ENCODE measurements at places on chromosomes 2 and 18.

- DNase-seq = no peak
These were observed 1.7 kb downstream of the MAPRE3 start for GRCh38 chr2:26971911-26972786.

GRCh38 chr18:49677762-49678413 is 116.0 kb downstream of the LIPG start:
- no peak for DNase-seq

GRCh38 chr18:55031576-55031975 is 72.3 kb upstream of the CCDC68 start:
- no peak for DNase-seq

GRCh38 chr2:64273524-64274398 is 129.5 kb upstream of the PELI1 start:
- DNase-seq = no peak
